CD4-positive, alpha-beta T cell treated with Interleukin-1 beta for 1 hour (primary cell): ENCODE measurements at places on chromosomes 13 and 19.

GRCh38 chr13:60137911-60138560 is 25.7 kb downstream of the DIAPH3 start:
- no peak for DNase-seq

DNA sequence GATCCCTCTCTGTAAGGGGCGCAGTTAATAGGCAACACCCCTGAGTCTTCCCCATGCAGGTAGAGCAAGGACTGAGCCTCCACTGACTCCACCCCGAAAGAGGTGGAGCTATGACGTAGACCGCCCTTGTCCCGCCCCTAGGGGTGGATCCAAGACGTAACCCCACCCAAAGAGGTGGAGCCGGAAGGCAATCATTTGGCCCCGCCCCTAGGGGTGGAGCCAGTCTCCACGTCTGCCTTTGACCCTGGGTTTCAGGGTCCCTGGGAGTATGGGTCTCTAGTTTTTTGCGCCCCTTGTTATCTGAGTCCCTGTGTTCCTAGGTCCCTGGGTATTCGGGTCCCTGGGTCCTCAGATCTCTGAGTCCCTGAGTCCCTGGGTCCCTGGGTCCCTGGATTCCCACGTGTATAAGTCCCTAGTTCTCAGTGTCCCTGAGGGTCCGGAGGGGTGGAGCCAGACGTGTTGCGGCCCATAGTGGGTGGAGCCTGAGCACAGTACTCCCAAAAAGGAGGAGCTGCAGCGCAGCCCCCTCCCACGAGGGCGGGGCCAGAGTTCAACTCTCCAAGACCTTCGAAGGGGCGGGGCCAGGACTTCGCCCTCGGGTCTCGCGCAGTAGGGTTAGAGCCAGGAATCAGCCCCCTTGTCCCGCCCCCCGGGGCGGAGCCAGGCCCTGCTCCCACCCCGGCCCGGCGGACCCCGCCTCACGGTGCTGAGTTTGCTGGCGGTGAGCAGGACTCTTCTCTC is 5.3 kb downstream of the DENND1C start:
- DNase-seq: peak; percentile 54

DNA sequence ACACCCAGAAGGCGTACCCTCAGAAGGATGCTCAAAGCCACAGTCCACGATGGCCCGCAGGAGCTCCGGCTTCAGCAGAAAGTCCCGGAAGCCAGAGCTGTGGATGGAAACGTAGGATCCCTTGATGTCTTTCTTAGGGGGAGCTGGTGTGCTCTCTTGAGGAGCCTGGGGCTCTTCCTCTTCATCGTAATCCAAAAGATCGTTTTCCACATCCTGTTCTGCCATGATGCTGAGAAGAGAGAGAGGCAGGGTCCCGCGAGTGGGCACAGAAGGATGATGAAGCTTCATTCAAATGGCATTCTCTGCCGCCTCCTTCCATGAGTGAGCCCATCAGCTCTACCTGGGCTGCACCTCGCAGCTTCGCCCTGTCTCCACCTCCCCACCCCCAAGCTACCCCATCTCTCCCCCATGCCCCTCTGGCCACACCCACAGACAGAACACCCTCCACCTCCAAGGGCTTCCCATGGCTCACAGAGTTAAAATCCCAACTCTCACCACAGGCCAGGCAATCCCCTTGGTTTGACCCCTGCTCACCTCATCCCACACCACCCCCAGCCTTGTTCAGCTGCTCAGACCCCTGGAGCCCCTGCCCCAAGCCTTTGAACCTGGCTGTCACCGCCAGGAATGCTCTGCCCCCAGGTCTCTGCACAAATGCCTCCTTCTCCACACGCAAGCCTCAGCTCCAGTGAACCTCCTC is 6.0 kb downstream of the DDX39A start:
- DNase-seq: peak; percentile 43

GRCh38 chr19:36265856-36266374 is 51.0 kb downstream of the ZNF146 start:
- DNase-seq: no peak

GRCh38 chr19:58354478-58355030 is 1.3 kb upstream of the A1BG start:
- no peak for DNase-seq

GRCh38 chr13:79423801-79424642 is 18.0 kb upstream of the RBM26 start:
- DNase-seq: peak; percentile 55

DNA sequence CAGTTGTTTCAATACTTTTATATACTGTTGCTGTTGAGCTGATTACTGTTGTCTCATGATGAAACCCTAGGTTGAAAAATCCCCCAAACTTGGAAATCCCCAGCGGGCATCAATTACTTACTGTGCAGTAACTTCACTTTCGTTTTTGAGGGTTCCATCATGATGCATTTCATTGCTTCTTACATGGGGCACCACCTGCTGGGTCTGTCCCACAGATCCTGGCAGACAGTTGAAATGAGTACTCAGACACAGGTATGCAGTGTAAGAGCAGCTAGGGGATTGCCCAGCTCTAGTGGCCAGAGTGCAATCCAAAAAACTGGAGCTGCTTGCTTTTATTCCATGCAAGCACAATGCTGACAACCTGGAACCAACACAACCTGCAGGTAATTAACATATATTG is 132.5 kb upstream of the ZNF91 start:
- DNase-seq: peak; percentile 1

DNA sequence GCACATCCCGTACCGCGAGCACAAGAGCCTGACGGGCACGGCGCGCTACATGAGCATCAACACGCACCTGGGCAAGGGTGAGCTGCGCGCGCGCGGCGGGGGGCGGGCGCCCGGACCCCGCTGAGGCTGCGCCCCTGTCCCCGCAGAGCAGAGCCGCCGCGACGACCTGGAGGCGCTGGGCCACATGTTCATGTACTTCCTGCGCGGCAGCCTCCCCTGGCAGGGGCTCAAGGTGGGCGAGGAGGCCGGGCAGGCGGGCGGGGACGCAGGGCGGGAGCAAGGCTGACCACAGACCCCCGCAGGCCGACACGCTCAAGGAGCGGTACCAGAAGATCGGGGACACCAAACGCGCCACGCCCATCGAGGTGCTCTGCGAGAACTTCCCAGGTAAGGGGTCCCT is 36.5 kb downstream of the BTBD2 start:
- no peak for DNase-seq

DNA sequence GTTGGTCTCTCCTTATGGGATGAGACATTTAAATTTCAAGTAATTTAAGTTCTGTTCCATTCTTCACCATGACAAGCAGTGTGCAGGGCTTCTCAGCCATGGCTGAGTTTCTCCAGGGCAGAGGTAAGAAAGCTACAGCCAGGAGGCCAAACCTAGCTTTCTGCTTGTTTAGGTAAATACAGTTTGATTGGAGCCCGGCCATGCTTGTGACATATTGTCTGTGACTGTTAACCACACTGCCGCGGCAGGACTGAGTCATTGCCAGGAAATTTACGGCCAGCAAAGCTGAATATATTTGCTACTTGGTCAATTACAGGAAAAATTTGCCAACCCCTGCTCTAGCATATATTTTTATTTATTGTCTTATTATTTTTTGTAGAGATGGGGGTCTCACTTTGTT is 10.7 kb downstream of the NLRP8 start:
- no peak for DNase-seq

DNA sequence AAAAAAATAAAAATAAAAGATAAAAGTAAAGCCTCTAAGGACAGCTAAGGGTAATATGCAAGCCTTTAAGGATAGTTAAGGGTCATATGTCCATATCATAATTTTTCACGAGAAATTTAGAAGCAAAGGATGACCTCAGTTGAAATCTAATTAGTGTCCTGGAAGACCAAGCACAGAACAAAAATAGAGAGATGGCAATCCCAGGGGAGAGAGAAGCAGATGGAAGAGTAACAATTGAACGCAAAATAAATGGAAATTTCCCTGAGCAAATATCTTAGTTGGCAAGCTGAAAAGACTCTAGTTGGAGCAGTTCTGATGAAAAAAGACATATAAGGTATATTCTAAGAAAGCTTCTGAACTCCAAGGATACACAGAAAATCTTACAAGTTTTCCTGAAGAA is 275.4 kb downstream of the NALCN start:
- no peak for DNase-seq

GRCh38 chr13:102800145-102801041 is 1.5 kb downstream of the BIVM start:
- peak; percentile 84 for DNase-seq

DNA sequence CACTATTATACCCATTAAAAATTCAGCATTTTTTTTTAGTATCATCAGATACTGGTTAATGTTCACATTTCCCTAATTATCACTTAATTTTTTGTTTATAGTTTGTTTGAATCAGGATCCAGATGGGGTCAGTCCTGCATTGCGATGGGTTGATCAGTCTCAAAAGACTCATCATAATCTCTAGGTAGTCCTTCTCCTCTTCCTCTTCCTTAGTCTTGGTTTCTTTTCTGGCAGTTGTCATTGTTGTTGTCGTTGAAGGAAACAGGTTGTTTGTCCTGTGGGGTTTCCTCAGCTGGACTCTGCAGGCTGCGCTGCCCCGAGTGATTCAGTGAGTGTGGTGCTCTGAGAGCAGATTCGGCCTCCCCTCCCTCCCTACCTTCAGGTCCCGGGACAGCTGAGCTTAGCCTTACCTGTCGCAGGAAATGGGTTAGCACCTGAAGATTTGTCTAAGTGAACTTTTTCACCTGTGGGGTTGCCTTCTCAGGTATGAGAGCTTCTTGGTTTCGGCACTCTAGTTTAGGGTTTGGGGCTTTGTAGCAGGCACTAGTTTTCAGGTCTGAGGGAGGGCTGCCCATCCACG is 34.1 kb downstream of the NFIX start:
- no peak for DNase-seq

GRCh38 chr13:46345866-46346265 is 41.2 kb downstream of the RUBCNL start:
- DNase-seq: no peak

GRCh38 chr19:53849237-53849676 is 18.4 kb upstream of the MYADM start:
- peak; percentile 33 for DNase-seq

DNA sequence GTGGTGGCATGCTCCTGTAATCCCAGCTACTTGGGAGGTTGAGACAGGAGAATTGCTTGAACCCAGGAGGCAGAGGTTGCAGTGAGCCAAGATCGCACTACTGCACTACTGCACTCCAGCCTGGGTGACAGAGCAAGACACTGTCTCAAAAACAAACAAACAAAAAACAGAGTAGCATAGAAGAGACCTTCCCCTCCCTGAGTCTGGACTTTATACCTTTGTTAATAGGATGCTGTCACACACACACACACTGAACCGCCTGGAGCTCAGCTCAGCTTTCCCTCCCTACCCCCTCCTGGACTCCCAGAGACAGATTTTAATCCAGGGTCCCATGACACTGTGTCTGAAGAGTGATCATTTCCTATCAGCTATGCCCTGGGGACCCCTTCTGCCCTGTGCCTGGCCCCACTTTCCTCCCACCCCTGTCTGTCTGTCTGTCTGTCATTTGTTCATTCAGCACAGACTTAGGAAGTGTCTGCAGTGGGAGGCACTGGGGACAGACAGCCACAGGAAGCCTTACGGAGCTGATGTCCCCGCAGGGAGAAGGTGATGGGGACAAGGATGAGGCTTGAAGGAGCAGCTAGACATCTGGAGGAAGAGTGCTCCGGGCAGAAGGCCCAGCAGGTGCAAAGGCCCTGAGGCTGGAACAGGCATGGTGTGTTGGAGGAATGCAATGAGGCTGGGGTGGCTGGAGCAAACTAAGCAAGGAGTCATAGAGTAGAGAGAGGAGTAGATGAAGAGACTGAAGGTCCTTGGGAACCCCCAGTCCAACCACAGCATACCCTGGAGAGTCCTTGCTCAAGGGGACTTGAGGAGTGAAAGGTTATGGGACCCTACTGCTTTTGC is 4.9 kb downstream of the CERS4 start:
- no peak for DNase-seq

DNA sequence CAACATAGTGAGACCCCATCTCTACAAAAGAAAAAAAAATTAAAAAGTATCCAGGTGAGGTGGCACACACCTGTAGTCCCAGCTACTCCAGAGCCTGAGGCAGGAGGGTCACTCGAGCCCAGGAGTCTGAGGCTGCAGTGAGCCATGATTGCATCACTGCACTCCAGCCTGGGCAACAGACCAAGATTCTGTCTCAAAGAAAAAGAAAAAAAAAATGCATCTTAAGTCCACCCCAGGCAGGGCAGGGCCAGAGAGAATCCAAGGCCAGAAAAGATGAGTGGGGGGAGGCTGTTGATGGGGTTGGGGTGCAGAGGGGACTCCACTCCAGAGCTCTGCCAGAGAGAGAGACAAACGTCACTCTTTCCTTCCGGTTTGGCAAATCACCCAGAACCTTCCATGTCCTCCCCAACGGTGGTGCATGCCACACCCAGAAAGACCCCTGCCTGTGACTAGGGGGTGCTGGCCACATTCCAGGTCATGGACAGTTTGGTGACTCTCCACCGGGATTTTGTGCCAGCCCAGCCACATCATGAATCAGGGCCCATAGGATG is 431 bp downstream of the FUT3 start:
- no peak for DNase-seq

DNA sequence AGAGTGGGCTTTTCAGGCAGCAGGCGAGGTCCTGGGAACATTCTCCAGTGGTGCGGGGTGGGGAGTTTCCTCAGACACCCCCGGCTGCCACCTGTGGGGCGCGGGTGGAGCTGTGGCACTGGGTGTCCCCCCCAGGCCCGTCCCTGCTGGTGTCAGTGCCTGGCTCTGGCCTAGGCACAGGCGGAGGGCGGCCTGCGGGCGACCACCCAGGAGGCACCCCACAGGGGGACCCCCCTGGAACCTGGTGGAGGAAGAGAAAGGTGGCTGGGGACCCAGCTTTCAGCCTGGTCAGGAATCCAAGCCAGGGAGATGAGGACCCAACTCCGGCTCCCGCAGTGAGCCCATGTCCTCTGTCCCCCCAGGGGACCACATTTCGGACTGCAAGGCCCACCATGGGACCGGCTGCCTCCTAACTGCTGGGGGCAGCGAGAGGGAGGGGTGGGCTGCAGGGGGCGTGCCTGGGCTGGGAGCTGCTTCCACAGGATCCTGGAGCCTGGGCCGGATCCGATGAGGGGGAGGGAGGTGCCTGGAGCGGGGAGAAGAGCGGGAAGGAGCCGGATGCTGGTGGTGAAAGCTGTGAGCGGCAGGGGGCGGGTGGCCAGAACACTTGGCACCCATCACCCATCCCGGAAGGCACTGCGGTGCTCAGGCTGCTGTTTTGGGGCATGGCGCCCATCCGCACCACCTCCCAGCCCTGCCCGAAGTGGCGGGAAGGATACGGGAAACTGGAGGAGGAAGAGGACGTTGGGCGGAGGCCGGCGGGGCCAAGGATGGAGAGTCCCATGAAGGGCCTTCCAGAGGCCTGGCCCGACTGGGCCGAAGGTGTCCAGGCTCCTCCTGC is 5.5 kb upstream of the CTXN1 start:
- DNase-seq: no peak

DNA sequence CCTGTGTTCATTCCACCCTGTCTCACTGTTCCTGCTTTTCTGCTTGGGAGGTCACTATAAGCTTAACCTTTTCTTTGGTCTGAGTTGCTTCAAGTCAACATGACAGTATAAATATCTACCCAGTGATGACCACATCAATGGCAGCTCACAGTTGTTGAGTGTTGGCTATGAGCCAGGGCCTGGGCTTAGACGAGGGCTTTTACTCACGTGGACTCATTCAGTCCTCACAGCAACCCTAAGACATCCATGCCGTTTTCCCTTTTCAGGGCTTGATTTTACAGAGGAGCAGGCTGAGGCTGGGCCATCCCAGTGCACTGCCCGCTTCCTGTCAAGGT is 10.2 kb upstream of the CCDC97 start:
- peak; percentile 64 for DNase-seq

- no peak for DNase-seq
Observed at GRCh38 chr13:72521940-72522661, 205.3 kb downstream of the MZT1 start.

GRCh38 chr13:52961987-52962386 is 66.6 kb upstream of the OLFM4 start:
- no peak for DNase-seq
